DMS 273 treated with DMSO at 0.1 percent for 48 hours (cell line): ENCODE measurements at places on chromosomes 3 and 15.

DNA sequence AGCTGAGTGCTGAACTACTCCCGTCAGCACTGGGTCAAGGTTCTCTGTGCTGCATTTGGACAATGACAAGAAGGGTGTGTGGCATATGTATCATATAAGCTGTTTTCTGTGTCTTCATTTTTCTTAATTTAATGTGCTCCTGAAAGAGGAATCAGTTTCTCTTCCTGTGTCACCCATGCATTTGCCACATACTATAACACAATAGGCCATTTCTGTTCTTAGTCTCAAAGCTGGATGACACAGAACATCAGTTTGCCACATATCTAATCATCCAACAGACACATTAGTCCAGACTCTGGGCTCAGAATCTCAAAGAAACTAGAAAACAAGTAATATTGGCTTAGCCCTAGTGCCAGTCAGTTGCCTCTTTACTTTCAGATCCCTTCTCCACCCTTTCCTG, 34.1 kb downstream of the CEP19 start:
- no peak for DNase-seq

GRCh38 chr15:85625856-85626255, 168.9 kb downstream of the KLHL25 start:
- no peak for DNase-seq

DNA sequence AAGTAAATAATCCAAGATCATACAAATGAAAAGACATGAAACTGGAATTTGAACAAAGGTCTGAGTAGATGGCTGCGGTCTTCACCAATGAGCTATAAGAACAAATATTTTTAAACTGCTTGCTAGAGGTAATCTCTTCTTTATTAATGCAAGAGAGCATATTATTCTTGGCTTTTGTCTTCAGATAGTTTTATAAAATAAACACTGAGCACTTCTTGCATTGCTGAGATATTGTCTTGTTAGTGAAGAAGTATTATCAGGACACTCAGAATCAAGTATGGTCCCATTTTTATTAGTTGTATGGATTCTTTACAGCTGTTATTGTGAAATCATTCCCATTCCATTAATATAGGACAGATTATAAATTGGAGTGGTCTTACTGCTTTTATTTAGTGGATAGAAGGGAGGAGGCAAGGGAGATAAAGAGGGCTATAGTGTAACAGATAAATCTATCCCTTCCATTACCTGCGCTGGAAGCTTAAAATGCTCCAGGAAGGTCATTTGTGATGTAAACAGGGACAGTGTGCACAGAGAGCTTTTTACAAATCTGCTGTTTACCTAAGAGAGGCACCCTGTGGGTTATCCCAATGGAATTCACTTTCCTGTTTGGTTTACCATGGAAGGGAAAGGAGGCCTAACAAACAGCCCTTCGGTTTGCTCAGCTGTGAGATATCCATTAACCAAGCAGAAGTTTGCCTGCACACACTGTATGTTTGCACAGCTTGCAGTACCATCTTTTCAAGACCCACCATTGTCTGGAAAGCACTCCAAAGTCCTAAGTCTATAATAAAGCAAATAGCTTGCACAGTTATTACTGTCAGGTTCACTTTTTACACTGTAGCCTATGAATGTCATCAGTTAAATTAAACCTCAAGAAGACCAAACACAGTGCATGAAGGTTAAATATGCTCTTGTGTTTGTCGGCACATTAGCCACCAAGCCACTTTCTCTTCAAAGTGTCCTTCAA, 347.7 kb upstream of the TGFBR2 start:
- DNase-seq = no peak

- DNase-seq = no peak
Measured at GRCh38 chr3:99066863-99067262, 165.4 kb upstream of the DCBLD2 start.

GRCh38 chr15:101684384-101684783, 32.2 kb upstream of the TM2D3 start:
- no peak for DNase-seq

- no peak for DNase-seq
Measured at GRCh38 chr3:122947196-122947595, 80.4 kb downstream of the SEMA5B start.

DNA sequence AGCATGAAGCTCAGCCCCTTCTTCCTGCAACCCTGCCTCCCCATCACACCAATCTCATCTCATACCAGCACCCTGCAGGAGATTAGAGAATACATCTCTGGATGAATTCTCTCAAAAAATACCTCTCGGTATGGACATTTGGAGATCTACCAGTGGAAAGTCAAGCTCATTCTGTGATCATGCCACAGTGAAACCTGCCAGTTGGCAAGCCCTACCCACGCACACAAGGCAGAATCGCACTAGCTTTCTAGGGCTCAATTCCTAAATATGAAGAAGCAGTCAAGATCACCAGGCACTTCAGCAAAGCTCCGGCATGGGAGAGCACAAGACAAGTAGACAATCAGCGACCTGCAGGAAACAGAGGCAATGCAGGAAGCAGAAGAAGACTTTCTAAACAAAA, 221.2 kb downstream of the NTRK3 start:
- no peak for DNase-seq

DNA sequence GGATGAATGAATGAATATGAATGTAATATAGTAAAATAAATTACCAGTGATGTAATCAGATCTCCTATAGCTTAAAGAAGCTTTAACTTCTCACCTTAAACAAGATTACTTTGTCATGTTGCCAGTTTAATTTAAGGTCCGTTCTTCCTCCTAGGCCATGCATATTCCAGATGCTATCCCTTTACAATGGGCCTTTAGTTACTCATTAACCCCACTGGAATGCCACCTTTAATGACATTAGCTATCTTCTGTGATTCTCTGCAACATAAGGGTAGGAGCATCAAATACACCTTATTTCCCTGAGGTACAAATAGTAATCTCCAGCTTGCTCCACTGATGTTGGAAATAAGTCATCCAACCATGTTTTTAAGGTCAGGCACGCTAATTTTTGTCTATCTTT, 63.0 kb upstream of the TIMP4 start:
- no peak for DNase-seq

GRCh38 chr3:134654031-134654430, 3.2 kb upstream of the KY start:
- DNase-seq = no peak

DNA sequence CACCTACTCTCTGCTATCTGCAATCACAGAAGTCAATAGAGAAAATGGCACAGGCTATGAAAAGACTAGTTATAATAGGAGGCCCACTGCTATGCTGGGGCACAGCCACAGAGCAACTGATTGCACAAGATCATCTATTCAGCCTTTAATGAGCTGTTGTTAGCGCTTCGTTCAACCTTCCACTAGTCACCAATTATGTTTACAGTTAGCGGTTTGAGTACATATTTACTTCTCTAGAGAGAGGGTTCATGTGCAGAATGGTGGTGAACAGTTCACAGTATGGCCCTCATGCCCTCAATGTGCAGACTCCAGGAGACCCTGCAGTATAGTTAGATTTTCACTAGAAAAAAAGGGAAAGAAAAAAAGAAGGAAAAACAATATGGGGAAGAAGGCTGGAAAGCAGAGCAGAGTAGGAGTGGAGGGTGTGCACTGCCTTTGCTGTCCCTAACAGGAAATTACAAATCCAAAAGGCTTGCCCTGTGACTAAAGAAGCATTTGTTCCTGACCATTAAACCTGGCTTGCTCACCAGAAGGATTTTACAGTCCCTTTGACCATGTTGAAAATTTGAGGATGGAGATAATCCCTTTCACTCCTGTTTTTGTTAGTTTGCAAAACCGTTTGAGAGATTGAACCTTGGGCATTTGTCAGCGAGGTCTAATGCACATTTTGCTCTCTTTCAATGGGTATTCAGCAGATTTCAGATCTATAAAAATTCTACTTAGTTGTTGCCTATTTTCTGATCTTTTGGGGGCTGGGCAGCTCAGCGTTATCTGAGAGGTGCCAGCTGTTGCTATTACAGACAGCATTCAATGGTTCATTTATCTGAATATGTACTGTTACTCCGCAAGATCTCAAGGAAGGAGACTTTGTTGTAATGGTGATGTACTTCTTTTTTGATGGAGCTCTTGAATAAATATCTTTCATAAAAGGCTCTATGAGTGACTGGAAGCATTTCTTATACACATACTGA, 296.1 kb downstream of the LSAMP start:
- DNase-seq = peak; percentile 18

DNA sequence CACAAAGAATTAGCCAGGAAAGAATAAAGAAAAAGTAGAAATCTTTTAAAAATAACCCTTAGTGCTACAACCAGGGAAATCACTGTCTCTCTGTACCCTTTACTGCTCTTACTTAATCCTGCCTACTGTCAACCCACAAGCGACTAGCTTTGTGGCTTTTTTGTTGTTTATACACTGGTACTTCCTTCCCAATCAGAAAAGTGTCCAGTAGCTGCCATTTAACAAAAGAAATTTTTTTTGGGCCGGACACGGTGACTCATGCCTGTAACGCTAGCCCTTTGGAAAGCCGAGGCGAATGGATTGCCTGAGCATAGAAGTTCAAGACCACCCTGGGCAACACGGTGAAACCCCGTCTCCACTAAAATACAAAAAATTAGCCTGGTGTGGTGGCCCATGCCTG, 13.8 kb upstream of the FAM219B start:
- DNase-seq = no peak

GRCh38 chr3:56775838-56776555, 25.8 kb downstream of the ARHGEF3 start:
- no peak for DNase-seq

- peak; percentile 29 for DNase-seq
Measured at GRCh38 chr3:104460477-104461406, 906.0 kb upstream of the ALCAM start.

GRCh38 chr15:95267481-95267880, 1036.1 kb downstream of the MCTP2 start:
- no peak for DNase-seq

DNA sequence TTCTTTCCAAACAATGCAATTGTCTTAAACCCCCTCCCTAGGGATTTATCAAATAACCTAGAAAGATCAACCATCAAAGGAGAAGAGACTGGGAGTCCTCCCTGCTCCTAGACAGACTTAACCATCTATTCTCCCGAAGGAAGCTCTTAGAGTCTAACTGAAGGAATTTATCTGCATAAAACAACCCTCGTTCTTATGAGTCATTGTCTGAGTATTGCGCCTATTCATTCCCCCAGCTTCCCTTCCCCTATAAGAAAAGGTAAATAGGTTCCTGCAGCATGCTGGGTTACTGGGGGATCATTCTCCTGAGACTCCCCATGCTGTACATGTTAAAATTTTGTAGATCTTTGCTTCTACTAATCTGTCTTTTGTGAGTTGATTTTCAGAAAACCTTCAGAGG, 412.7 kb downstream of the OCA2 start:
- no peak for DNase-seq

DNA sequence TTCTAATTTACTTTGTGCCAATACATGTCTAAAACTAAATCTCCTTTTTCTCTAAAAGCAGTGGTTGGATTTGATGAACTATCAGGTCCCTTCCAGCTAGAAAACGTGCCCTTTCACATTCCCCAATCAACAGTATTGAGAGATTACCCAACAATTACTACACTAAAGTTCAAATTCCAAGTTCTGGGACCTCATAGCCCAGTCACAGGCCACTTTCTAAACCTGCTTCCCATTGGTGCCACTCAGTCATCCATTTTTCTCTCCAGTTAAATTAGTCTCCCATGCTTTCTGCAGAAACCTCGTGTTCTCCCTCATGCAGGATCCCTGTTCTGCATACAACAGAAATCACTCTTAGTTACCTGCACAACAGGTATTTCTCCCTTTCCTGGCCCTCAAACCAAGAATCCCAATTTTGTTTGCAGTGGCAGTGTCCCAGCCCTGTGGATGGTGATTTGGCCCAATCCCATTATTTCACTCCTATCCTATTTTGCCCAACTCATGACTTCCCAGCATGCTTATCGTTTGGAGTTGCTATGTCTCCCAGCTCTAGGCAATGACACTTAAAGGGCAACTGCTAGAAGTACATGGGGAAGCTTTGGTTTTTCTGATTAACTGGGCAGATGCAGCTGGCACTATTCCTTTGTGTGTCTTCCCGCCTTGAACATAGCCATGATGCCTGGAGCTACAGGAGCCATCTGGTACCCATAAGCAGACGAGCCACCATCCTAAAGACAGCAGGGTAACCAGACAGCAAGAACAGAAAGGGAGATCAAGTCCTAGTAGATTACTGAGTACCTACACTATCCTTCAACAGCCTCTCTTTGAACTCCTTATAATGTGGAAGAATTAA, 224.2 kb downstream of the MINAR1 start:
- DNase-seq = no peak

DNA sequence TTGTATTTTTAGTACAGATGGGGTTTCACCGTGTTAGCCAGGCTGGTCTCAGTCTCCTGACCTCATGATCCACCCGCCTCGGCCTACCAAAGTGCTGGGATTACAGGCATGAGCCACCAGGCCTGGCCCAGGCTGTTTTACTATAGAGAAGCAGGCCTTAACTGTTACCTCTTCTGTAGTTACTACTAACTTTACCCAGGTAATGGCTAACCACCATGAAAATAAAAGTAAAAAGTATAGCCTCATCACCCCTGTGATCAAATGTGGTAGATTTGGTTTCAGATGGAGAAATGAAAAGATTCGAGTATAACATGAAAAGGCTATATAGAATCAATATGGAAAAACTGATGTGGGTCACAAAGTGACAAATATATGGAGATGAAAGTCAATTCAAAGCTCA, 210.1 kb downstream of the CD47 start:
- no peak for DNase-seq
